ENCODE measurements at places on chromosomes 6 and 20.

- no peak for DNase-seq
Measured at GRCh38 chr6:146896062-146896813, 297.5 kb downstream of the ADGB start.

GRCh38 chr6:75116946-75117345 lies 88.9 kb downstream of the COL12A1 start:
- DNase-seq, result no peak

GRCh38 chr20:5357946-5358345 lies 41.2 kb upstream of the PROKR2 start:
- DNase-seq, result no peak

- no peak for DNase-seq
Measured at GRCh38 chr20:15655295-15655874, 917.9 kb downstream of the KIF16B start.

GRCh38 chr6:33639559-33639958 lies 18.4 kb downstream of the ITPR3 start:
- DNase-seq, result no peak
